Myocyte (in vitro differentiated cells): ENCODE measurements at places on chromosomes 2 and 18. TPM values are rescaled to one million over a fixed set of nuclear protein-coding genes. Genes with fewer than 3 reads are reported as not detected.

PROC gene
- total RNA-seq = not detected in 2 replicates

DNA sequence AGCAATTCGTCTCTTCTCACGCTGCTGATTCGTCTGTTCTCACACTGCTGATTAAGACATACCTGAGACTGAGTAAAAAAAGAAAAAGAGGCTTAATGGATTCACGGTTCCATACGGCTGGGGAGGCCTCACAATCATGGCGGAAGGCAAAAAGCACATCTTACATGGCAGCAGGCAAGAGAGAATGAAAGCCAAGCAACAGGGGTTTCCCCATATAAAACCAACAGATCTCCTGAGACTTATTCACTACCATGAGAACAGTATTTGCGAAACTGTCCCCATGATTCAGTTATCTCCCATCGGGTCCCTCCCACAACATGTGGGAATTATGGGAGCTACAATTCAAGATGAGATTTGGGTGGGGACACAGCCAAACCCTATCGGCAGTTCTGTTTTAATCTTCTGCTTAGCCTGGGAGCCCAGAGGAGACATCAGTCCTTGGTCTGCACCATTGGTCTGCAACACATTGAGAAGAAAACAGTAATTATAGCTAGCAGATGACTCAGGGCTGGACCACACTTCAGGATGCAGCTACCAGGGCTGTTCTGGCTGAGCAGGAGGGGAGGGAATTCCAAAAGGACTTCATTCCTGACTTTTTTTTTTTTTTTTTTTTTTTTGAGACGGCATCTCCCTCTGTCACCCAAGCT lies 69.4 kb downstream of the CABLES1 start:
- DNase-seq = no peak

DNA sequence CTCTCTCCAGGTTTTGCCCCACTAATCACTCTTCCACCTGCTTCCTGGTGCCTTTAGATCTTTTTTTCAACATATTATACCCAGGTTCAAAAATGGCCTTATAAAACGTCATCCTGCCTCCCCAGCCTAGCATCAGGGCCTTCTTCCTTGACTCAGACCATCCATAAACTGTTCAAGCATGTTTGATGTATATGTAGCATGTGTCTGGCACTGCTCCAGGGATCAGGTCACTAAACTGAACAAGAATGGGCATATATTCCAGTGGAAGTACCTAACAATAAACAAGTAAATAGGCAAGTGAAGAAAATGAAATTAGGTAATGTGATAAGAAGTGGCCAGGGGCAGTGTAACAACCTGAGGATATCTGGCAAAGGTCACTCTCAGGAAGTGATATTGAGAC lies 141.2 kb downstream of the TRIB2 start:
- DNase-seq = no peak

GRCh38 chr2:135227386-135227785 lies 175.3 kb downstream of the RAB3GAP1 start:
- peak; percentile 3 for DNase-seq

DNA sequence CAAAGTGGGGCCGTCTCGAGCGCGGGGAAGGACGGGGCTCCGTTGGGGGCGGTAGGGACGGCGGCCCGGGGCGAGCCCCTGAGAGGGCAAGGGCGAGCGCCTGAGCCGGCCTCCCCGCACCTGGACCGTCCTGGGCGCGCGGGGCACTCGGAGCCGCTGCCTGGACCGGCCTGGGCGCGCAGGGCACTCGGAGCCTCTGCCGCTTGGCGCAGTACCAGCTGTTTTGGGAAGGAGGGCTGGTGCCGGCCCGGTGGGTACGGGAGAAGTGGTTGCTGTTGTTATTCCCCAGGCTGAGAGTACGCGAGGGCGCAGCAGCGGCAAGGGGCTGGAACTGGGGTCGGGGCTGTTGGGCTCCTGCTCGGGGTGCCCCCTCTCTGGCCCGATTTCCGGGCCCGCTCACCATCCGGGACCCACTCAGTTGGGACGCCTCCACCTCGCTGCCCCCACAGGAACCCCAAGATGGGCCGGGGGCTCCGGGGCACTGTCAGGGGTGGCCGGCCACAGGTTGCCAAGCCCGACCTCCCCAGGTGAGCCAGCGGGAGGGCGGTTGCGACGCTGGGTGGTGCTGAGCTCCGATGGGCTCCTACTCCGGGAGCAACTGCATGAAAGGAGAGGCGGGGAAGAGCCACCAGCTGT lies 579 bp downstream of the ARHGEF4 start:
- DNase-seq = no peak

- peak; percentile 95 for DNase-seq
Observed at GRCh38 chr2:216802516-216803215, 57.2 kb downstream of the TNP1 start.
